ENCODE measurements at places on chromosomes 7 and 10.

DNA sequence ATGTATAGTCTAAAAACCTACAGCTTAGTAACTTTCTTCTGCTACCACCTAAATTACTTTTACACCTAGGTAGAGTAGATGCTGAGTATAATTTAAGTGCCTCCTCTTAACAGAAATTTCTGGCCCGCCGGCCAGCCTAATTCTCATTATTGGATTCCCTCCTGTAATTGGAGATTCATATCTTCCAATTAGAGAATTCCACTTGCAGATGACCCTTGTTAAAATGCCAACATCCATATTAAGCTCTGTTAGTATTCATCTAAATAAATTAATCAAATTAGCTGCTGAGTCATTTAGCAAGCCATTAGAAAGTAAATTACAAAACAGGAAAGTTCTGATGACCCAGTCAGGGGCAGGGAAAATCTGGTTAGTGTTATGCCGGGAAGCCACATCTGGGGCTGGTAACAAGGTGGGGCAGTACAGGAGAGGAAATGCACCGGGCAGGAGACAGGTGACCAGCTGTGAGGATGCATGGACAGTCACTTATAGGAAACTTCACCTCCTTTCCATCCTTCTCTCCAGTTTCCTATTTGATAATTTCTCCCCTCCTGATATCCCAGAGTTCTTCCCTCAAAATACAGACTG is 82.8 kb downstream of the ORC5 start:
- no peak for DNase-seq

GRCh38 chr10:80416479-80417098 is 8.2 kb downstream of the PRXL2A start:
- DNase-seq, result no peak

GRCh38 chr10:78028438-78029268 is 662 bp downstream of the POLR3A start:
- DNase-seq, result no peak

DNA sequence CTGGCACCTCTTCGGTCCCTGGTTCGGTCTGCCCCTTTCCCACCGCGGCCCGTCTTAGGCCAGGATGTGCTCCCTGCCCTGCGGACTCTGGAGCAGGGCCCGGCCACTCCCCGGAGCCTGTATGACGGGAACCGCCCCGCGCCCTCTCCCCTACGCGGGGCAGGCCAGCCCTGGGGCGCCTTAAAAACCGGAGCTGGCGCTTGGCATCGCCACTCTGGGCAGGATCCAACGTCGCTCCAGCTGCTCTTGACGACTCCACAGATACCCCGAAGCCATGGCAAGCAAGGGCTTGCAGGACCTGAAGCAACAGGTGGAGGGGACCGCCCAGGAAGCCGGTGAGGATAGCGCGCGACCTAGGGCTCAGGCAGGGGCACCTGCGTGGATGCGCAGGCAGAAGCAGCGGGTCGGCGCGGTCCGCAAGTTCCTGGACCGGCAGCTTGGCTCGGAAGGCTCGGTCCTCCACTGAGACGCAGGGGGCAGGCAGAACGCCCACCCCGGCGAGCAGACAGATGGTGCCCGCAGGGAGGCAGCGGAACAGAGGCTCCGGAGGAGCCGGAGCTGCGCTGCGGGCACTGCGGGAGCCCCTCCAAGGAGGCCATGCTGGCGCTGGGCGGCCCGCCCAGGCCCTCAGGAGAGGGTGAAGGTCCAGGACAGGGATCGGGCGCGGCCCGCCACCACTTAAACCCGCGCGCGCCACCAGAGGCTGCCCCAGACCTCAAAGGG is at the start of gene ADIRF:
TSS of gene ADIRF (plus strand) at position 212 of the 723 bp plus-strand sequence. CDS start at position 275, 63 bp downstream.
- DNase-seq, result no peak

- DNase-seq, result no peak
These were observed 3.5 kb upstream of the GNGT1 start for GRCh38 chr7:93902777-93903423.

GRCh38 chr10:50467209-50467608 is 156.5 kb downstream of the SGMS1 start:
- no peak for DNase-seq

DNA sequence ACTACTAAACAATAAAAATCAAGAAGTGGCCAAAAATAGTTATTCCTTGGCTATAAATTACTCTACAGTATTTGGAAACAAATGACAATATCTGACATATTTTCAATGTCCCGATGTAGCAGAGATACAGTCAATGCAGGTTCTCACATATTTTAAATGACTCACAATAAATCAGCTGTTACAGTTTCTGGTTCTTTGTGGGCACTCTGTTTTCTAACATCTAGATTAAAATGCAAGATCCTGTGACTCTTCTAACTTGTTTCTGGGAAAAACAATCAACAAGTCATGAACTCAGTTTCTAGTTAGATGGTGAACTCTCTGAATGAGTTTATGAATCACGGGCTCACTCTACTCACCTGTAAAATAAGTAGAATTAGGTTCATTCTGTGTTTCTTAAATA is 849.6 kb upstream of the MBL2 start:
- no peak for DNase-seq

DNA sequence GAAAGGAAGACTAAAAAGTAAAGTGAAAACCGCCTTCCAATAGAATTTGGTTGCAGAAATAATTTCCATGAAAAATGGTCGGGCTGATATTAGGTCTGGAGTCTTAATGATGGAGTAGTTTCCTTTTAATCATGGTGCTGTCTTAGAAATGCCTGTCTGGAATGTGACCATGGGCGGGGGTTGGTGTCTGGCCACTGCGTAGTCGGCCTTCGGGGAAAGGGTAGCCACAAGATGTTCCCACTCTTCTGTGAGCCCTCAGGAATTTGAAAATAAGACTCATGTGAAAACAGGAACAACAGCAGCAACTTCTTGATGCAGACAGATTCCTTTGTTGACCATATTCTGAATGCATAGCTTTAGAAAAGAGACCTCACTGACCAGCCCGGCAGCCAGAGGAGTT is 176.8 kb downstream of the KIAA1217 start:
- DNase-seq, result no peak

DNA sequence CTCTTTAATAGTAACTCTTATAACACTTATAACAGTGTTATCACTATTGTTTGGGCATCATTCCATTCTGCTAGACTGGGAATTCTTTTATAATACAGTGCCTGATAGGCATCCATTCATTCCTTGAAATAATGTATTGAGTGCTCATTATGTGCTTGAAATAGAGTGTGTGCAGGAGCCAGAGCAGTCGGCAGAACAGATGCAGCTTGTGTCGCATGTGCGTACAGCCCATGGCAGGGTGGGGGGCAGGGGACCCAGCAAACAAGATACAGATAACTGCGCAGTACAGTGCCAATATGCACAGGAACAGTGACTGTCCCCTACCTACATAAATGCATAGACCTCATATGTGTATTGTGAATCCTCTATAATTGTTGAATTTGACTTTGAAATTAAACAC is 99.3 kb downstream of the KAT6B start:
- DNase-seq, result no peak

DNA sequence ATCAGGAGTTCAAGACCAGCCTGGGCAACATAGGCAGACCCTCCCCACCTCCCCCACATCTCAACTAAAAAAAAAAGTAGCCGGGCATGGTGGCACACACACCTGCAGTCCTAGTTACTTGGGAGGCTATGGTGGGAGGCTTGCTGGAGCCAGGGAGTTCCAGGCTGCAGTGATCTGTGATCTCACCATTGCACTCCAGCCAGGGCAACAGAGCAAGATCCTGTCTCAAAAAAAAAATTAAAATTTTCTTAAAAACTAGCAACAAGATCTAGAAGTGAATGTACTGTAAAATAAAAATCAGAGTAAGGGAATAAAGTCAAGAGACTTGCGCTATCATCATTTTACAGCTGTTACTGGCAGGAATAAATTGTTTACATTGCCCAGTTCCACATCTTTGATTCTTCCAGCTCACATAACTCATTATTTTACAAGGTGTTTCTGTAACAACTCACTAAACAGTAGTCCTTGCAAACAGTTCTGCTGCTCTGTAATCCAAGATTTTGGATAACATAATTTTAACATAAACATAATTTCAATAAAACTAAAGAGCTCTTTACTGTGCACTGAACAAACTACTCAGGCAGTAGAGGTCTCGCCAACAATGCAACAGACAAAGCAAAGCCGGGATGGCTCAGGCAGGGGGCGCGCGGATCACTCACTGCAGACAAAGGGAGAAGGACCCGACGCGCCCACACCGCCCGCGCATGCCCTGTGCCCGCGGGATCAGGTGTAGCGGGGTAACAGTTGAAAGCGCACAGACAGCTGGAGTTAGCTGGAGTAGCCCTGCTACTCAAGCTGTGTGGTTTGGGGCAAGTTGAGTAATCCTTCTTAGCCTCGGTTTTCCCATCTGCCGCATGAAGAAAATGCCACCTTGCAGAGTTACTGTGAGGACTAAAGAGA is 73.3 kb upstream of the NFE2L3 start:
- peak; percentile 83 for DNase-seq

- DNase-seq, result no peak
These were observed 75.7 kb downstream of the REEP3 start for GRCh38 chr10:63596924-63597323.

DNA sequence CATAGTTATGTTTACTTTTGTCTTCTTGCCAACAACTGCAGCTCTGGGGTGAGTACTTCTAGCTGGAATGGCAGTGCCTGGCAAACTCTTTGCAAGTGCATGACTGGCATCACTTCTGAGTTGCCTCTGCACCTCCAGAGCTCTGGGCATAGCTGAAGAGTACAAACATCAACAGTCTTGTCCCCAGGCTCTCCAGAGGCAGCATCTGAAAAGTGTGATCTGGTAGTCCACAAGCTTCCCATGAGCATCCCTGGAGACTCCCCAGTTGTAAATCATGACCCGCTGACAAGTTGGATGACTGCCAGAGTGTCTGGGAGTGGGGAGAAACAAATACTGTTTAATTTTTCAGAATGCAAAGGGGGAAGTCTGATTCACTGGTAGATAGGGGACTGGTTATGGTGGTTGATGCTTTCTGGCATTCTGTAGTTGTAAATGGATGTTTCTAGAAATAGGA is 138.9 kb upstream of the CDK13 start:
- no peak for DNase-seq

DNA sequence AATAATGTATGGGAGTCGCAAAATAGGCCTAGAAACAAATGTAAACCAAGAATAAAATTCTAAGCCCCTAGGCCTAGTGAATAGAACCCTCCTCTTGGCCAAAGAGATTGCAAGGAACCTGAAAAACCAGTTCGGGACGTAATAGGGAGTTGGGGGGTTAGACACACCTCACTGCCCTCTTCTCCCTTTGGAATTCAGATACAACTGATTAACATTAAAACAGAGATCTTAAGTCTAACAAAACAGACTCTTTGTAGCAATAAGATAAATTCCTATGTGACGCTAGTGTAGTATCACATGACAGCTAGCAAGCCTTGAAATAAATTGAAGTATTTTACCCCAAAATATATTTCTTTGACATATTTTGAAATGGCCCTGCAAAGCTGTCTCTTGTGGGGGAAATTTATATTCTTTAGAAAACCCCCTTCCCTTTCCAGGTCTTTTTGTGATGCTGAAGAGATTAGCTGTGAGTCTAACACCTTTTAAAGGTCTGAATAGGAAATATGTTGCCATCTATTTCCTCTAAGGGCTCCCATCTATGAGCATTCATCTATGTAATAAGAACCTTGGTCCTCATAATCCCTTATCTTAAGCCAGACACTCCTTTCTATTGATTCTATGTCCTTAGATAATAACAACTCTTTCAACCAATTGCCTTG is 623.4 kb upstream of the NRG3 start:
- no peak for DNase-seq

- DNase-seq, result no peak
These were observed 194.9 kb downstream of the KCNMA1 start for GRCh38 chr10:77442699-77443189.

GRCh38 chr10:28775773-28776172 is 98.5 kb downstream of the BAMBI start:
- DNase-seq, result no peak

DNA sequence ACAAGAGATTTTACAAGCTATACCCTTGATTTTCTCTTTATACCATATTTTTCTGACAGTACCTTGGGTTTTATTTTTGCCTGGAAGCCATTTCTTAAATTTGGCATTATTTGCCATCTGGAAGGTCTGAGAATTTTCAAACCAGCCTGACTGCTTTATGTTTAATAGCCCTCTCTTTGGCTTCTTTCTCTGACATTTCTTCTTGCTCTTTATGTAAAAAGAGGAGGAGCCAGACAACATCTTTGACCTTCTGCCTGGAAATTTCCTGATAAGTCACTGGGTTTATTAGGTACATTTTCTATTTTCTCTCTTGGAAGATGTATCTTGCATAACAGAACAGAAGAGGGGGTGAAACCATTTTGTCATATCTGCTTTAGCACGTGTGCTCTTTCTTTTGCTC is 79.6 kb downstream of the LANCL2 start:
- no peak for DNase-seq

GRCh38 chr10:12279281-12279680 is 70.1 kb upstream of the CAMK1D start:
- DNase-seq, result no peak

DNA sequence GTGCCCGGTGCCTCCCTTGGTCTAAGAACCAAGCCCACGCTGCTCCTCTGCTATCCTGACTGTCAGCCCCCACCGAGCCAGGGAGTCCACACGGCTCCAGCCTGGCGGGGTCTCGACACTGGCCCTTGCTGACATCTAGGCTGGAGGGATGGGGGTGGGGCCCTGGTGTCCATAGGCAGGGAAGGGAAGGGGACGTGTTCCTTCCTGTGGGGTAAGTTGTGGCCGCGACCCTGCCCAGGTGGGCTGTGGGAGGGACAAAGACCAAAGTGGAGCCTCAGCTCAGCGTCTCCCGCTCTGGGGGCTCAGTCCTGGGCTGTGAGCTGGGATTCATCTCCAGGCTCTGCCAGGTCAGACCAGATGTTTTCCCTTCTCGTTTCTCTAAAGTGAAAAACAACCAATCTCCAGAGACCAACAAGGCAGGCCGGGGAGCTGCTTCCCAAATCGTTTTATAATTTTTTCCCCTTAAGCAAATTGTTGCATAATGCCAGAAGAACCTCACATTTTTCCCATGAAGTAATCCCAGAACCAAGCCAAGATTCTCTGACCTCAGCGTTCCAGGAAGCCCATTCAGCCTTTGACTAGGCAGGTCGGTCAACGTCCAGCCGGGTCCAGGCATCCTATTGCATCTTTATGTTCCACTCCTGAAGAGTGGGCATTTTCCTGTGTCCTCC is 101.2 kb downstream of the RGS10 start:
- DNase-seq, result no peak

DNA sequence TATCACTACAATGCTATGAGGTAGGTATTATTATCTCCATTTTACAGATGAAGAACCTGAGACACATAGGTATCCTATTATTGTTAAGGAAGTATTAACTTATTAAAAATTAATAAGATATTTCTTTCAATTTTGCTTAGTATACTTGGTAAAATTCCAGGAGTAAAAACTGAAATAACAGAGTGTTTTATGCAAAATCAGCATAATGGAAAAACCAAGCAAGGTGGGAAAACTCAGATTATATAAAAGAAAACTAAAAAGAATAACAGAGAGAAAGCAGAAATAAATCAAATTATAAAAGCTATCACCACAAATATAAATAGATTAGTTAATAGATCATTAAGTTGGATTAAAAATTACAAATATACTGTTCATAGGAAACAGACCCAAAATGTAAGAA is 82.0 kb downstream of the CPXM2 start:
- DNase-seq, result no peak
